Central memory CD8-positive, alpha-beta T cell (primary cell): ENCODE measurements at places on chromosomes 5 and 9.
A peak's percentile ranks its signal among the peaks of the same experiment; 100 is the strongest.

DNA sequence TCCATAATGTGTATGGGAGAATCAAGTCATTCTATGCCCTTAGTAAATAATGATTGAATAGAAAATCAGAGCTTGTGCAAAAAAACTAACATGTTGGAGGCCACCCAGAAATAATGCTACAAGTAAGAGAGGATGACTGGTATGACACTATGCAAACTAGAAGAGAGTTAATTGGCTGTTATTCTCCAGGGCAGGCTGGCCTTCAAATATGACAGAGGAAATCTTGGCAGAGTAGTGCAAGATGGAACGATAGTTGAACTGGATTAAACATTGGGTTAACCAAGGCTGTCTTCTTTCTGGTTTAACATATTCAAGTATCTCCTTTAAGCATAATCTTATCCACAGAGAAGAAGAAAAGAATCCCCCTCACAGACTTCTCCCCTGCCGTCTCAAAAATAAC, 196.1 kb downstream of the MPDZ start:
- DNase-seq: no peak
- H3K27ac ChIP-seq: no peak overlapping the region
- H3K4me1 ChIP-seq: no peaks in the 10 kb centered on the region
- H3K27me3 ChIP-seq: no peaks in the 10 kb centered on the region
- peaks cover 1% of the 10 kb centered on the region for H3K36me3 ChIP-seq

GRCh38 chr5:143521846-143522400, 118.4 kb upstream of the NR3C1 start:
- no peaks in the 10 kb centered on the region for H3K27me3 ChIP-seq
- no peak overlapping the region for H3K4me3 ChIP-seq
- H3K27ac ChIP-seq: no peak overlapping the region
- H3K36me3 ChIP-seq: peaks cover 2% of the 10 kb centered on the region
- H3K4me1 ChIP-seq: no peaks in the 10 kb centered on the region
- DNase-seq: no peak

- H3K4me1 ChIP-seq: no peaks in the 10 kb centered on the region
- H3K27ac ChIP-seq: no peak overlapping the region
- DNase-seq: no peak
- no peaks in the 10 kb centered on the region for H3K36me3 ChIP-seq
- H3K27me3 ChIP-seq: no peaks in the 10 kb centered on the region
Observed at GRCh38 chr5:153136910-153137614, 353.4 kb upstream of the GRIA1 start.

GRCh38 chr9:115849679-115850412, 303.7 kb upstream of the PAPPA start:
- no peak for DNase-seq
- H3K36me3 ChIP-seq: no peaks in the 10 kb centered on the region
- no peaks in the 10 kb centered on the region for H3K27me3 ChIP-seq

DNA sequence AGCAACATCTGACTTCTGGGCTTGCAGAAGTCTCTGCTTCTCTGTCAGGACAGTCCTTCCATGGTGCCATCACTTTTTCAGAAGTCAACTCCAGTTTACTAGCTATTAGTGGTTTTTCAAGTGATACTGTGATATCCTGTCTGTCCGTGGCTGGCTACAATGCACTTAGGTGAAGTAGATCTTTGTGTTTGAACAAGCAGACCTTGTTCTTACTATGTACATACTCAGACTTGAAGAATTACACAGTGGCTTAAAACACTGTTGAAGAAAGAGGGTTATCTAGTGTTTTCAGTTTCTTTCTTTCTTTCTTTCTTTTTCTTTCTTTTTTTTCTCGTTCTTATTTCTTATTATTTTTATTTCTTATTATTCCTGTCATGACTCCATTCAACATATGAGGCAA, 228.7 kb downstream of the NTRK2 start:
- no peak overlapping the region for H3K27ac ChIP-seq
- H3K36me3 ChIP-seq: no peaks in the 10 kb centered on the region
- H3K4me1 ChIP-seq: no peaks in the 10 kb centered on the region
- no peak overlapping the region for H3K4me3 ChIP-seq
- H3K27me3 ChIP-seq: no peaks in the 10 kb centered on the region
- DNase-seq: no peak

DNA sequence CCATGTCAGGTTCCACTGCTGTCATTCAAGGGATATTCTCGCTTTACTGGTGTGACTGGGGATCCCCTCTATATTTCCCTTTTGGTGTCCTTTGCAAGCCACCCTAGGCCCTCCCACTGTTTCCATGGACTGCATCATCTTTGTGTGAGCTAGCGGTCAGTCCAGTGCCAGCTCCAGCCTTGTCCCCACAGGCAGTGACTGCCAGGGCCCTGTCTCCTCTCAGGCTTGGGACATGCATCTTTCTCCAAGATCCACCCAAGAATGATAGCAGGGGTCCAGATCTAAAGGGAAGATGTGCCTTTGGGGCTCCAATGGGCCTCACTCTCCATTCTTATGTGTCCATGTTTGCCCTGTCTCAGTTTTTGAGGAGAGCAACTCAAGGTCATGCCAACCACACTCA, 37.8 kb upstream of the NXNL2 start:
- H3K4me1 ChIP-seq: no peaks in the 10 kb centered on the region
- H3K27ac ChIP-seq: no peak overlapping the region
- H3K36me3 ChIP-seq: no peaks in the 10 kb centered on the region
- no peak overlapping the region for H3K4me3 ChIP-seq

DNA sequence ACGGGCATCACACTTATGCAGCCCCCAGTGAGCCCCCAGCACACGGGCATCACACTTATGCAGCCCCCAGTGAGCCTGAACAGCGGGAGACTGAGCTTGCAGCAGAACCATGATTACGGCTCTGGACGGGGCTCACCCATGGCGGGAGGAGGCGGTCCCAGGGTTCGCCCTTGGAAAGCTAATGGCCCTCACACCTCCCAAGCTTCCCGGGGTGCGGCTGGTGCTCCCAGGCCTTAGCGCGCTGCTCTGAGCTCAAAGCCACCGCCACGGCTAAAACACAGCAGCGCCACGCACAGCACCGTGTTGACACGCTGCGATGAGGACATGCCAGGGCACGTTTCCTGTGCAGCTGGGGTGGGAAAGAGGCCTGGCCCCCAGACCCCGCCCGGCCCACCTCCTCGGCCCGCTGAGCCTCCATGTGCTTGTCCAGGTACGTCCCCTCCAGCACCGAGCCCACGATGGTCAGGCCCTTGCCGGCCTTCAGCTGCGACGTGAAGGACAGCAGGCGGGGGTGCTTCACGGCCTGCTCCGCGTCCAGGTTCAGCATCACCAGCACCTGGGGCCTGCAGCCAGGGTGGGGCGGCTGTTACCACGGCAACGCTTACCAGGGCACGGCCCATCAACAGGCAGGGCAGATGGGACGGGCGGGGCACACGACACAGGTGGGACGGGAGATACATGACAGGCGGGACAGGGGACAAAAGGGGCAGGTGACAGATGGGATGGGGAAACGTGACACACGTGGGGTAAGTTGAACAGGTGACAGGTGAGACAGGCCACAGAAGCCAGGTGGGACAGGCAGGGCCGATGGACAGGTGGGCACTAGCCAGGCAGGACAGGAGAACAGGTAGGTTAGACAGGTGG, 38.4 kb downstream of the SLC12A7 start:
- no peak overlapping the region for H3K4me3 ChIP-seq
- no peaks in the 10 kb centered on the region for H3K4me1 ChIP-seq

DNA sequence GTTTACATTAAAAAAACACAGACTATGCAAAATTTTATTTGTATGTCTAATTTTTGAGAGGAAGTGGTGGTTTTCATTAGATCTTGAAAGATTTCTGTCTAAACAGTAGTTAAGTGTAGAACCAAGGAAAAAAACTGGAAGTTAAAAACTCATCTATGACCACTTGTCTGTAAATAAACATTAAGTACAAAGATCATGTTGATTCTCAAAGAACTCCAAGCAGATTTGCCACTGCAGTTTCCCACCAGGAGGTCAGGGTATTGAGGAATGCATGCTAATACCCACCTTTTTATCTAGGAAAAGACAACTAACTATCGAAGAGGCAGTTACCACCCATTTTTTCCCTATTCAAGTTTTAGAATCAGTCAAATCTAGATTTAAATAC, 1.9 kb downstream of the STOM start:
- H3K36me3 ChIP-seq: peaks cover 22% of the 10 kb centered on the region
- H3K4me1 ChIP-seq: peaks cover 76% of the 10 kb centered on the region
- peak overlapping the region; percentile 81 for H3K4me3 ChIP-seq
- no peak for DNase-seq
- peak overlapping the region; percentile 89 for H3K27ac ChIP-seq
- no peaks in the 10 kb centered on the region for H3K27me3 ChIP-seq

DNA sequence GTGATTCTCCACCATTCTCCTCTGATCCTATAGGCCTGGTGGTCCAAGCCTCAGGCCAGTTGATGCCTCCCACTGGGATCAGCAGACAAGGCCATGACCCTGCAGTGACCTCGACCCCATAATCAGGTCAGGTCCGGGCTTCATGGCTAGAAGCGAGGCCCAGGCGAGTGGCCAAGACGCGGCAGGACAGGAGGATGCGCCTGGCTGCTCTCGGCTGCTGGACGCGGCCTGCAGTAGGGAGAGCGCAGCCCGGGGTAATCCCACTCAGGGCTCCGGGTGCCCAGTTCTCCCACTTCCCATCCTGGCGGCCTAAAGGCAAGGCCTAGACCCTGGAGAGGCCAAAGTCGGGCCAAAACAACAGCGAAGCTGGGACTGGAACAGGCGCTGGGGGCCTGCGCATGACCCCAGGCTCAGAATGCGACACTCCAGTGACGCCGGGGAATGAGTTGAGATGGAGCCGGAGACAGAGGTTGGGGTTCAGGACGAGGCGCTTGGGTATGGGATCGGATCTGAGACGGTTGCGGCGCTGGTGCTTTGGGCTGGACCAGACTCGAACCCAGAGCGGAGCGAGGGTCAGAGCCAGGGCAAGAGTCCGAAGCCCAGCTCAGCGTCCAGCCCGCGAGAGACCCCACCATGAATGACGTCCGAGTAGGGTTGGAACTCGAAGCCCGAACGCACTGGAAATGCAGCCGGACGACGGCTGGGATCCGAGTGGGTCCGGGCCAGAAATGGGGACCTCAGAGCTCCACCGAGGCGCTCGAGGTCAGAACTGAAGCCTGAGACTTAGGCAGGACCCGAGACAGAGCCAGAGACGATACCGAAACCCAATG, 3.2 kb downstream of the LHX6 start:
- H3K27ac ChIP-seq: no peak overlapping the region
- no peak for DNase-seq
- H3K36me3 ChIP-seq: no peaks in the 10 kb centered on the region
- H3K4me1 ChIP-seq: peaks cover 5% of the 10 kb centered on the region
- H3K4me3 ChIP-seq: no peak overlapping the region
